ENCODE measurements at places on chromosomes 4 and X.
A peak's percentile ranks its signal among the peaks of the same experiment; 100 is the strongest.

DNA sequence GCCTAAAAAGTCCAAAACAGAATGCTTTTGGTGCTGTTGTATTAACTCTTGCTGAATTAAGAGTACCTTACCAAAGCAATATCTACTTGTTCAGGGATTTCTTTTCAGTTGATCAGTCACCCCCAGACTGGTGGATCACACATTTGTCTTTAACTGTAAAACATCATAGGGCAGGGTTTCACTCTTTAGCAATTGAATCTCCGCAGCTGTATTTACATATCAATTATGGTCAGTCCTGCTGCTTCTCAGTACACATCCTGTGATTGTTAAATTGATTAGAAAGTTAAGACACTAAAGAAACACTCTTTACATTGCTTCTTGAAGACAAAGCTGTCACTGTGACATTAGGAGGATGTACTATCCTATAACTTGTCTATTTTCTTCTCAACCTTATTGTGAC, 277.1 kb upstream of the ADGRL3 start:
- DNase-seq: peak; percentile 28

GRCh38 chr4:152436384-152436783, 99.5 kb downstream of the FBXW7 start:
- DNase-seq: peak; percentile 52

- peak; percentile 94 for DNase-seq
These were observed 63.3 kb downstream of the TBC1D14 start for GRCh38 chr4:6972911-6973310.

DNA sequence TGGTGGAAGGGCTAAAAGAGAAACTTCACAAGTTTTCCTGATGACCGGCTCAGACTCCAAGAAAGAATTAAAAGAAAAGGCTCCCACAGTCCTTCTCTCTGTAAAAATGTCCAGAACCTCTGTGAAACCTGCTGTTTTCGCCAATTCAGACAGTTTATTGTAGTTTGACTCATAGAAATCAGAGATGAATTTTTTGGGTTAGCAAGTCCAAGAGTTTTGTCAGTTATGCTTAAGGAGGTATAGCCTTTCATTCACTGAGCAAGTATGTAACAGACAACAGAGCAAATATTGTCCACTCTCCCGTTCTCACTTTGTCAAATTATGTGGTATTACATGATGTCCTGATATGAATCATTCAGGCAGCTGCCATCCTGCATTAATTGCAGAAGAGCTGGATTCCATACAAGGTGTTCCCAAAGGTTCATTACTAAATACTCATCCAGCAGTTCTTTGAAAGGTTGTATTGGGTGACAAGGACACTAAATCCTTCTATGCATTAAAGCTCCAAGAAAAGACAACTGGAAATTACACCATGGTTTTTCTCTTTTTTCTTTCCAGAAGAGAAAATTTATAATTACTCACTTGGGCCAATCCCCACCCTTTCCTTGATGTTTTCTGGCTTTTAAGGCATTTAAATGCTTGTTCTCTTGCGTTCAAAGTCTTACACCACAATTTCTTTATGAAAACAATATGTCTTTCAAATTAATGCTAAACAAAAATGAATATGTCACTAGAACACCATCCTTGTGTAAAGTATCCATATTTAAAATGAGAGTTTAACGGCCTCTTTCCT, 30.0 kb upstream of the PLAC1 start:
- DNase-seq: no peak

DNA sequence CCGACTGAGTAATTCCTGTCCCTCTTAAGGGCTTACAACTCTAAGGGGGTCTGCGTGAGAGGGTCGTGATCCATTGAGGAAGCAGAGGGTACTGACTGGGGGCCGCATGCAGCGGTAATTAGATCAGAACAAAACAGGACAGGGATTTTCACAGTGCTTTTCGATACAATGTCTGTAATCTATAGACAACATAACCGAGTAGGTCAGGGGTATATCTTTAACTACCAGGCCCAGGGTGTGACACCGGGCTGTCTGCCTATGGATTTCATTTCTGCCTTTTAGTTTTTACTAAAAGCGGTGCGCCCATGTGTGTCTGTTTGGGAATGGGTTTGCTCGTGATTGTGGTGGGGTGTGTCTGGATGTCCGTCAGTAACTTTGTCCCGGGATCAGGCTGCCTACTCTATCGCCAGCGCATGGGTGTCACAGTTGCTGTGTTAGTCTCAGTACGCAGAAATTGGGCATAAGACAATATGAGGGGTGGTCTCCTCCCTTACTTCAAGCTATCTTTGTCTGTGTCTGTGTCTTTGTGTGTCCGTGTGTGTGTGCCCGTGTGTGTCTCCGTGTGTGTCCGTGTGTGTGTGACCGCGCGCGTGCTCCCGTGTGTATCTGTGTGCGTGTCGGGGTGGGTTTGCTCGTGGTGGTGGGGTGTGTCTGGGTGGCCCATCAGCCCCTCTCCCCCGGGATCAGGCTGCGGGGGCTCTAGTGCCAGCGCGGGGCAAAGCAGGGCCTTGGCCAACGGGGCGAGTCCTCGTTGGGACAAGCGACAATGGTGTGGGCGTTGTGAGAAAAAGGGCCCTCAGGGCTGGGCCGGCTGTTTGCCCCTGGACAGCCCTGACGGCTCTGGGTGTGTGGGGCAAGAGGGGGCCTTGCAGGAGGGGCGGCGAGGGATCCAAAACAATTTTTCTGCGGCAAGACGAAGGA, 10.4 kb downstream of the FRG2 start:
- DNase-seq: peak; percentile 3

DNA sequence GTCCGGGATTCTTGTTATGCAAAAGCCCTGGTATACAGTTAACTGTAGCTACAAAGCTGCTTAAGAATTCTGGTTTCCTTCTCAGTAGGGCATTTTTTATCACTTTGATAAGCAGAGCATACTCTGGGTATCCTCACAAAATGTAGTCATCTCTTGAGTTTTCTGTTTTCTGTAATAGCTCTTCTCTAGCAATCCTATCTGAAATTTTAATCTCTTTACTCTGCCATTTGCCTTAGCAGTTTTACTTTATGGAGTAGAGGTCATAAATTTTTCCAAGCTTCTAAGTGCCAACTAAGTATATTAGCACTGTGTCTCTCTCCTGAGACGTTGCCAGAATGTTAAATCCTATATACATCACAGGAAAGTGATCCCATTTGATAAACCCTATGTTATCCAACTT, 28.0 kb upstream of the BANK1 start:
- DNase-seq: no peak

DNA sequence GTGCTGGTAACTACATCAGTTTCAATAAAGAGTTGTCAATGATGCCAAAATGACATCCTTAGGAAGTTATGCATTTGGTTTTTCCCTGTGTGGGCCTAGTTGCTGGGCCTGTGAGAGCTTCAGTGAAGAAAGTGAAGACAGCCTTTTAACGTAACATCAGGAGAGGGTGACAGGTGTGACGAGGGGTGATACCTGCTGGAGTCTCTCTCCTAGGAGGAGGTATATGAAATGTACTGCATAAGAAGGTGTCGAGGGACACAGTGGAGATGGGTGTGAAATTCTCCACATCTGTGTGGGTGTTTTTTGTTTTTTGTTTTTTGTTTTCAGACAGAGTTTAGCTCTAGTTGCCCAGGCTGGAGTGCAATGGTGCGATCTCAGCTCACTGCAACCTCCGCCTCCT, 49.2 kb downstream of the EVC start:
- no peak for DNase-seq

DNA sequence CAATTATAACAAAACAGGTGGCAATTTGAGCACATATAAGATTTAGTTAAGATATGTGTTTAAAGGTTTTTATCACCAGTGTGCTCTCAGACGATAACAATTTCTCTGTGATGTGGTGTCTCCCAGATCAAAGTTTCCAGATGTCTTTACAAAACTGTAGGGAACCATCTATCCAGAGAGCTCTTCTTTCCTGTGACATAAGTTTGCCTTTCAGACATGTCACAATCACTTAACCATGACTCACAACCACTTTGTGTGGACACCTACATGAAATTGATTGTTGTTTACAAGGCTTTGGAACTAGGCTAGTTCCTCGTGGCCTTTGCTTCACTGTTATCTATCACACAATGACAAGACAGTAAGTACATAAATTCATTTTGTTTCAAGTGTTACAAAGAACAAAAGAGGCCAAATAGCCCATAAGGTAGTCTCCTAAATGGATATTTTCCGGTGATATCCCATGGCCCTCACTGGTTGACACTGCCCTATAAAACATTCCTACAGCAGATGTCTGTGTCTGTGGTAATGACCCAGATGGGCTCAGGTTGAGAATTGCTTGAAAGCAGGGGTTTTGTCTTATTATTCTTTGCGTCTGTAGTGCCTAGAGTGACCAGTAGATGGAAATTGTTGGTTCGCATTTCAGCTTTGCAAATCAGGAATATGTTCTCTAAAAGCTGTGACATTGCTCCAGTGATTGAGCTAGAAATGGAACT, 297.8 kb upstream of the FAM241A start:
- DNase-seq: peak; percentile 40

DNA sequence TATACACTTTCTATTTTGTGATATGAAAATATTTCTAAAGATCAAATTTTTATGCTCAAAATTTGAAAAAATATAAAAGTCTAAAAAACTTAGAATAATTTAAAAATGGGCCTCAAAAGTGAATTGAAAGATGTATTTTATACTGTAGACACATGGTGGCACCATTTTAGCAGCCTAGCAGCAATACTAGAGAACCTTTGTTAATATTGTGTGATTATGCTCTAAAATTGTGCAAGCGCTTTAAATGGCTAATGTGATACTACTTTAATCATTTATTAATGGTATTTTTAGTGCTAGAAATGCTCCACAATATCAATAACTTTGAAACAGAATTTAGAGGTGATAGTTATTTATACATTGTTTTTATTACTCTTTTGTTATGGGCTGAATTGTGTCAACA, 3.7 kb upstream of the GUF1 start:
- DNase-seq: no peak

GRCh38 chr4:3531879-3532750, at the start of gene LRPAP1:
Gene LRPAP1, minus strand, starts transcription at chr4:3532422. Its CDS starts 10 bp downstream, at chr4:3532412.
- DNase-seq: peak; percentile 96

DNA sequence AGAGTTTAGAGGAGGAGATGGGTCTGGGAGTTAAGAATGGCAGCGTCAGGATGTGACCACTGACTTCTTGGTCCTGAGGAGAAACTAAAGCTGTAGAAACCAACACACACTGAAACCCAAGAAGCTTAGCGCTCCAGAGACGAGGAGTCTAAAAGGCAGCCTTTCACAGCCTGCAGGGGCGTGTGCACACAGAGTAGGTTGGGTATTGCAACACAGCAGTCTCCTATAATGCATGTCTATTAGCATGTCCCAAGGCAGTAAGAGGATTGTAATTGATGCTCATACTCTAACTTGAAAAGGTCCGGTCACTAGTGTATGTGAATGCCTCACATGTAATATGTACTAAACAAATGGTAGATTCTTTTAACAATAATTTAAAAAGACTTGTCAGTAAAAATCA, 57.4 kb downstream of the PTTG2 start:
- DNase-seq: no peak

- no peak for DNase-seq
These were observed 51.8 kb downstream of the LRP2BP start for GRCh38 chr4:185343726-185344581.

DNA sequence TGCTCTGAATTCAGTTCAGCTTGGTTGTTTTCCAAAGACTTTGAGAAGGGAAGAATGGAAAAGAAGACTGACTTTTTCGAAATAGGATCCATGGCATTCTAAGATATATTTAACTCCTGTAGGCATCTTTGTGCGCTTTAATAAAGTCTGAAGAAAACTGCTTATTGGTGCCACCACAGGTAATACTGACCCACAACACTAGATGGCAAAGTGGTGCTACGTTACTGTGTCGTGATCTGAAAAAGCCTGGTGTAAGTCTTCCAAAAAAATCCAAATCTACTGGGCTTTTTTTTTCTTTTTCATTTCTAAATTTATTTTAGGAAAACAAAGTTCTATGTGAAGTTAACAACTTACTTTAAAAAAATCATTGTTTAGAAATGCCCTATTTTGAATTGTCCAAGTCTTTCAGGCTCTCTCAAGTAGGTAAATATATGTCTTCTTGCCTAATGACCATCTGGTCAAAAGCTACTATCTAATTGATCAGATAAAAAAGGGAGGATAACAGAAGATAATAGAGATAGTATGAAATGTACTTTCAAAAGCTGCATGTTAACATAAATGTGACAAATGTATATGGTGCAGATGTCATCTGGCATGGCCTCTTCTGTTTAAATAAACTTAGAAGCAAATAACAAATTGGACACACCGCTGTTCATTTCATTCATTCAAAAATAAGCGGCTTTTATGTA, 47.0 kb upstream of the MID1IP1 start:
- peak; percentile 60 for DNase-seq

GRCh38 chr4:74037076-74037955, 1.2 kb downstream of the CXCL3 start:
- DNase-seq: peak; percentile 63

GRCh38 chr4:76420762-76421581, at the start of gene CCDC158:
Gene CCDC158, minus strand, starts transcription at chr4:76421141. Its CDS starts 17,934 bp downstream, at chr4:76403207.
- DNase-seq: no peak

DNA sequence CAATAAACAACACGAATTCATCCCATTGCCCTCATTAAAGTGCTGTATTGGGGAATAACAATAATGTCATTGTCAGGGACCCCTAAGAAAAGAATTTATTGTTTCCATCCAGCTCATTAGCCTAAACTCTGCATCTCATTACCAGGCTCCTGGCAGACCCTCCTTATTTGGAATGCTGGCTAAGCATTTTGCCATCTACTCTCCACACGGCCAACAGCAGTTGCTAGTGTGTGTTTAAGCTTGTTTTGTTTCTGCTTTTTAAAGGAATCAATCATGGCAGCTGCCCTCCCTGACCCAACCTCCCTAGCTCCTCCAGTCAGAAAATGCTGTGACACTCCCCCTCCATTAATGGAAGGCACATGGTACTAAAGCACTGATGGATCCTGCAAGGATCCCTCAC, 43.5 kb downstream of the GATB start:
- DNase-seq: no peak

DNA sequence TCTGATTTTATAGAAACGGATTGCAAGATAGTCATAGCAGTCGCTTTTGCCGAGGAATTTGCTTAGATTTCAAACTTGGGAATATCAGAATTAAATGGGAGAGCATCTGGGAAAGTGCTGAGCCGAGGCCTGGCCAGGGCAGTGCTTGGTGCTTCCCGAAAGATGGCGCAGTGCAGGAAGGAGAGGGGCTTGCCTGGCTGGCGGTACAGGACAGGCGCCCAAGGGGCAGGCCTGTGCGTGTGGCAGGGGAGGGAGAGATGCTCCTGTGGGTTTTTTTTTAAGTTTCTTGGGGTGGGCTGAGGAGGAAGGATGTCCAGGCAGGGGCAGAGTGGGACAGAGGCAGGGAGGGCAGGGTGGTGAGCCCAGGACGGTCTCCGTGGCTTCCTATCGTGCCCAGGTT, 241.1 kb downstream of the AFAP1 start:
- peak; percentile 19 for DNase-seq

GRCh38 chrX:55867181-55867651, 149.7 kb downstream of the RRAGB start:
- no peak for DNase-seq

- no peak for DNase-seq
These were observed 32.2 kb downstream of the DCK start for GRCh38 chr4:71025654-71026053.

GRCh38 chrX:97806238-97806637, 922.5 kb downstream of the RPA4 start:
- no peak for DNase-seq

- DNase-seq: no peak
These were observed 5.2 kb upstream of the SMIM10L2A start for GRCh38 chrX:135416546-135416945.

All from mesendoderm (in vitro differentiated cells).